ENCODE measurements at places on chromosomes 4 and X. TPM values are rescaled to one million over a fixed set of nuclear protein-coding genes. Genes with fewer than 3 reads are reported as not detected.

DNA sequence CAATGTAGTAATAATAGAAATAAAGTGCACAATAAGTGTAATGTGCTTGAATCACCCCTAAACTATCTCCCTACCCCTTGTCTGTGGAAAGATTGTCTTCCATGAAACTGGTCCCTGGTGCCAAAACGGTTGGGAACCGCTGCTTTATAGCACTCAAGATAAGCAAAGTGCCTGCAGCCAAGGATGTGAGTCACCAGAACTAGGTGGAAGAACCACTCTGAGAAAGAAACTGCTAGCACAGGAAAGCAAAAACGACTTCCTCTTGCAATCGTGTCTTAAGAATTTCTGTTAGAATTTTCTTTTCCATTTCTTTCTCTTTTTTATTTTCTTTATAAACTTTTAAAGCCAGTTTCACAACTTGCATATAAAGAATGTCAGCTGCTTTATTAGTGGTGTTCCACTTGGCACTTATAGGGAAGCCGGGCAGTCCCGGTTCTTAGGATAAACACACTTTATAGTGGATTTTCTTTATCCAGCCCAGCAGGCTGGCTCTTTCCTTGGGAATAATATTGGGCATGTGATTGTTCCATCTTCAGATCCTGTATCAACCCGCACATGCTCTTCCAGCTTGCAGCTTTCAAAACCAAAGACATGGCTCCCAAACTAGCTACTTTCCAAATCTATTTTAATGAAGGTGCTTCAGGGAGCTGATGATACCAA is 32.3 kb upstream of the CXCL8 start:
- H3K36me3 ChIP-seq = no peaks in the 10 kb centered on the region
- peak overlapping the region; percentile 45 for H3K27ac ChIP-seq
- DNase-seq = no peak
- H3K4me3 ChIP-seq = no peak overlapping the region
- no peaks in the 10 kb centered on the region for H3K4me1 ChIP-seq

ATP2B3 gene
- total RNA-seq = not detected

- H3K4me1 ChIP-seq = no peaks in the 10 kb centered on the region
- H3K36me3 ChIP-seq = peaks cover 26% of the 10 kb centered on the region
- no peak for DNase-seq
- H3K27ac ChIP-seq = no peak overlapping the region
These were observed 76.2 kb downstream of the DOCK11 start for GRCh38 chrX:118571836-118572235.

GRCh38 chrX:82589410-82589809 is 918.7 kb upstream of the POU3F4 start:
- H3K36me3 ChIP-seq = no peaks in the 10 kb centered on the region
- H3K4me3 ChIP-seq = no peak overlapping the region
- no peak overlapping the region for H3K27ac ChIP-seq
- DNase-seq = no peak
- H3K4me1 ChIP-seq = no peaks in the 10 kb centered on the region

DNA sequence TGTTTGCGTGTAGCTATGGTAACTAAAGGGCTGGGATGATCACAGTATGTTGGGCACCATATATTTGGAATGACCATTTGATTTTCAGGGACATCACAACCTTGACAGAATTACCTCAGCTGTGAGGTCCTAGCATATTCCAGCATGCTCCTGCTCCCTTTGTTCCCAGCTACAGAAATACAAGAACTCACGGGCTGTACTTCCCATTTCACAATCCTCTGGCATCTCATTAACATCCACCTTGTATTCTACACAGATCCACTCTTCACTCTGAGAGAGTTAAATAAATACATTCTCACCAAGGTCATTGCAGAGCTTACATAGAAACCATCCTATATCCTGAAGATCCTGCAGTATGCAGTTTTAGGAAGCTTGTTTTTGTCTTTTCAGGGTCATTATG is 169.7 kb downstream of the FRMPD4 start:
- H3K4me1 ChIP-seq = no peaks in the 10 kb centered on the region
- H3K4me3 ChIP-seq = no peak overlapping the region
- no peaks in the 10 kb centered on the region for H3K27me3 ChIP-seq
- no peak overlapping the region for H3K27ac ChIP-seq
- DNase-seq = no peak
- H3K36me3 ChIP-seq = no peaks in the 10 kb centered on the region

DNA sequence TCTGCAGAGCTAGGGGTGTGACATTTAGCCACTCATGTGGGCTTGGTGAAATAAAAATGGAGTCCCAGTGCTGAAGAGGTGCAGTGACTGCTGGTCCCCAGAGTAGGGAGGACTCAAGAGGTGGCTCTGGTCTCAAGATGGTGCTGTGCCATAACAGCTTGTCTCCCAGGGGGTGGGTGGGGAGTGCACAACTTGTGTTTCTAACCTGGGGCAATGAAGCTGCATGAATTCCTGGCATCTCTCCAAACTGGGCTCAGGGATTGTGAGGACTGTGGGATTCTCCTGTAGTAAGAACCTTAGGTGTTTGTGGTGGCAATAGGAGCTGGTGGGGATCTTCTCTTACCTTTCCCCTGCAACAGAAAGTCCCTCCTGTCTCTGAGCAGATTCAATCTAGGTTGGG is 278.9 kb upstream of the SFRP2 start:
- H3K4me1 ChIP-seq = no peaks in the 10 kb centered on the region
- H3K4me3 ChIP-seq = no peak overlapping the region
- no peak overlapping the region for H3K27ac ChIP-seq
- no peak for DNase-seq

- H3K4me3 ChIP-seq = no peak overlapping the region
- no peaks in the 10 kb centered on the region for H3K27me3 ChIP-seq
These were observed 18.4 kb downstream of the MAML3 start for GRCh38 chr4:140135529-140136088.

DNA sequence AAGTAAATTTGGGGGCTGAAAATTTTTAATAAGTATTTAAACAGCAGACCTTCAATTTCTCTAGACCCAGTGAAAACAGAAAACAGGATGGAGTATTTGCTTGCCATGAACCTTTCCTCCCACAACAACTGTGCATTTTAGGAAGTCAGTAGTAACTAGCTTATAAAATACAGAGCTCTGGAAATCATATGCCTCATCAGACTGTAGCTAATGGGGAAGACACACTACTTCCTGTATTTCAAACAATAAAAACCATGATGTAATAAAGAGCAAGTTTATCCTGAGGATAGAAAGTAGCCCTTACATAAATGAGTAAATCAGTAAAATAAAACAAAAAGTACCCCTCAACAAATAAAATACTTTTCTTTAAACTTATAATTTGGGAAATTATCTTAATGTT is 280.1 kb upstream of the ZFP42 start:
- no peaks in the 10 kb centered on the region for H3K4me1 ChIP-seq
- H3K27me3 ChIP-seq = no peaks in the 10 kb centered on the region
- H3K27ac ChIP-seq = no peak overlapping the region
- DNase-seq = no peak

- H3K4me3 ChIP-seq = no peak overlapping the region
- no peak overlapping the region for H3K27ac ChIP-seq
- no peaks in the 10 kb centered on the region for H3K4me1 ChIP-seq
- H3K36me3 ChIP-seq = no peaks in the 10 kb centered on the region
- no peak for DNase-seq
These were observed 115.1 kb downstream of the PPP3CA start for GRCh38 chr4:101232074-101232776.

MAGEE2 gene
- total RNA-seq = not detected

DNA sequence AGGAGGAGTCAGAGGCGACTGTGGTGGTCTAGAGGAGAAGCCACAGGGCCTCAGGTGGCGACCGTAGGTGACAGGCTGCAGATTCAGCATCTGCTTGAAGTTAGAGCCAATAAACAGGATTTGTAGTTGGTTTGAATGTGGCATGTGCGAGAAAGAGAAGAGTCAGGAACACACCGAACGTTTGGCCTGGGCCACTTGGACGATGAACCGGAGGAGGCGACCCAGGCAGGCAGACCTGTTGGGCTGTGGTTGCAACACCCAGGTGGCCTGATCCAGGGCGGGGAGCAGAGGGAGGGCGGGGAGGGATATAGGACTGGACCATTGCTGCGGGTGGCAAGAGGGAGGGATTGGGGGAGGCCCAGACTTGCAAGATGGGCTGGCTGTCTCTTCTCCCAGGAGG is 10.0 kb upstream of the PSAPL1 start:
- no peak overlapping the region for H3K4me3 ChIP-seq
- H3K4me1 ChIP-seq = no peaks in the 10 kb centered on the region
- DNase-seq = no peak
- H3K36me3 ChIP-seq = no peaks in the 10 kb centered on the region
- H3K27me3 ChIP-seq = no peaks in the 10 kb centered on the region

DNA sequence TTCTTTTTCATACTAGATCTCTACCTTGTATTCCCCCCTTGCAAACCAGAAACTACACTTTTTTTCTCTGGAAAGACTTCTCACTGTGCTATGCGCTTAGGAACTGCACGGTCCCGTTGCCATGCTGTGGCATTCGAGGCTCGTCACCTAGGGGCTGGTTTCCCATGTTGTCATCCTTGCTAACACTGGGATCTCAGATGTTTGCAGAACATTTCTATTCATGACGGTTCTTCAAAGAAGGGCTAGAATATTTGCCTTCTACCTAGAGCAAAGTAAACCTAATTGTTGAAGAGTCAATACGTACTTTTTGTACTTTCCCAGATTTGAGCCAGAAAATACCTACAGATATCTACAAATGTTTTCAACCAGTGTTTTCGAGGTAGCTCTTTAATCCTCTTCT is 41.0 kb downstream of the RS1 start:
- H3K4me3 ChIP-seq = no peak overlapping the region
- no peaks in the 10 kb centered on the region for H3K36me3 ChIP-seq
- H3K27ac ChIP-seq = no peak overlapping the region
- DNase-seq = no peak
- H3K4me1 ChIP-seq = no peaks in the 10 kb centered on the region

DNA sequence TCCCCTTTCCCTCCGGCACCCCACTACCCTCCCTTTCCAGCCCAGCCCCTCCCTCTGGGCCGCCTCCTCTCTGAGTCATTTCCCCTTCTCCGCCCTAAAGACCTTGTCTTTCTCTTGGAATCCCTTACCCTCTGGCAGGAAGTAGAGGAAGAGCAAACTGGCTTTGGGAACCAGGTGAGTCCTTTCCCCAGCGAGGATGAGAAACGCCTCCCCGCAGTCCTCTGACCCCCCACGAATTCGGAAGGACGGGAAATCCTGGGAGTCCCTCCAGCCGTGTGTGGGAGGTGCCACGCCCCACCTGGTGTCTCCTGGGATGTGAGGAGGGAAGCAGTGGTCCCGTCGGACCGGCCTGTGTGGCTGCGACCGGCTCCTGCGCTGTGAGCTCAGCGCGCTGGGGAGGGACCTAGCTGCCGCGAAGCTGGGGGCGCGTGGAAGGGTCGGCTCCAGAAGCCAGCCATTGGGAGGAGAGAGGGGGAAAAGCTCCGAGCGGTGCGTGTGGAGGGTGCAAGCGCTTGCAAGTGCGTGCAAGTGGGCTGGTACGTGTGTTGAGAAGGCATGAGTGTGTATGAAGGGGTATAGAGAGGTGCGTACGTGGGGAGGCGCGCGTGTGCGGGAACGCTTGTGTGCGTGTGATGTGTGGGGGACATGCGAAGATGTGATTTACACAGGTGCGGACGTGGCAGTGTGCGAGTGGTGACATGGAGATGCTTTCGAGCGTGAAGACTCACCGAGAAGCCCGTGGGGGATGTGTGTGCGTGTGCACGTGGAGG is 46.3 kb downstream of the TEX13B start:
- no peak overlapping the region for H3K27ac ChIP-seq
- no peak overlapping the region for H3K4me3 ChIP-seq
- DNase-seq = no peak
- H3K27me3 ChIP-seq = no peaks in the 10 kb centered on the region

DNA sequence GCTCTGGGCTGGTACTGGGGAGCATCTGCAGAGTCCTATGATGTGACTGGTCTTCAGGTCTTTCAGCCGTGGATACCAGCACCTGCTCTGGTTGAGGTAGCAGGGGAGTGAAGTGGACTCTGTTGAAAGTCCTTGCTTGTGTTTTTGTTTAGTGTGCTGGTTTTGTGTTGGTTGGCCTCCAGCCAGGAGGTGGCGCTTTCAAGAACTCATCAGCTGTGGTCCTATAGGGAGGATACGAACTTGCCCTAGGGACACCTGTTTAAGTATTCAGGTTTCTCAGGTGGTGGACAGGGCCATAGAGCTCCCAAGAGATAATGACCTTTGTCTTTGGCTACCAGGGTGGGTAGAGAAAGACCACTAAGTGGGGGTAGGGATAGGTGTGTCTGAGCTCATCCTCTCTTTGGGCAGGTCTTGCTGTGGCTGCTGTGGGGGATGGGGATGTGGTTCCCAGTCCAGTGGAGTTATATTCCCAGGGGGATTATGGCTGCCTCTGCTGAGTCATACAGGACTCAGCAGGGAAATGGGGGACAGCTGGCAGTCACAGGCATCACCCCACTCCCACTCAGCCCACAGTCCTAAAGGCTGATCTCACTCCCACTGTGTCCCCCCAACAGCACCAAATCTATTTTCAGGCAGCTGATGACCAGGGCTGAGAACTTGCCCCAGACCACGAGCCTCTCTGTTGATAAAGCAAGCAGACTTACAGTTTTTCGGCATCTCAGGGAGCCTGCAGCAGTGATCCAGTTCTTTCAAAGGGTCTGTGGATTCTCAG is 24.1 kb downstream of the MSMO1 start:
- no peak overlapping the region for H3K27ac ChIP-seq

ZCCHC18 gene
- 3.1 TPM for total RNA-seq
